Fibroblast of skin of left biceps (primary cell): ENCODE measurements at places on chromosomes 1 and 21.
A peak's percentile ranks its signal among the peaks of the same experiment; 100 is the strongest.

- no peak for DNase-seq
Observed at GRCh38 chr1:204523605-204524215, 7.5 kb downstream of the MDM4 start.

DNA sequence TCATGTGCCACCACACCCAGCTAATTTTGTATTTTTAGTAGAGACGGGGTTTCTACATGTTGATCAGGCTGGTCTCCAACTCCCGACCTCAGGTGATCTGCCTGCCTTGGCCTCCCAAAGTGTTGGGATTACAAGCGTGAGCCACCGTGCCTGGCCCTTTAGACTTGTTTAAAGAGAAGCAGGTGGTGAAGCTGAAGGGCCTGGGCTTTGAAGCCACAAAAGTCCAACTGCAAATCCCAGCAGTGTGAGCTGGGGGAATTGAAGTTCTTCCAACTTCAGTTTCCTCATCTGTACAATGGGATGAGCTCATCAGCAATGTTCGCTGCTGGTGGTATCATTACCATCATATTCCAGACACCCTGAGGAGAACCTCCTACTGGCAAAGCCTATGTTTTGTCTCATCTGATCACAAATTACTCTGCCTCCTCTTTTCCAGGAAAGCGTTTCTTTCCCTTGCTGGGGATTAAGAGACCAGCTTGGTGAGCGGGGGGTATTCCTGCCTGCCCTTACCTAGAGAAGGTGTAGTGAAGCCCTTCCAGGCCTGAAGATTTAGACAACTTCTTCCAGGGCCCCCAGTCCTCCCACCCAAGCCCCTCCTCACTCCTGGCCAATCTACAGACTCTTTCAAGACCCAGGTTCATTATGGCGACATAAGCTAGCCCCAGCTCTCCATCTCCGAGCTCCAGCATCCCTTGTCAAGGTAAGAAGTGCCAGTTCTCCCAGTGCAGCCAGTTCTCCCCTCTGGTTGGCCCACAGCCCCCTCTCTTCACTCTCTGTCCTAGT is 2.4 kb upstream of the SHISA4 start:
- DNase-seq: no peak

- no peak for DNase-seq
Observed at GRCh38 chr1:28885977-28886730, 28.2 kb upstream of the EPB41 start.

DNA sequence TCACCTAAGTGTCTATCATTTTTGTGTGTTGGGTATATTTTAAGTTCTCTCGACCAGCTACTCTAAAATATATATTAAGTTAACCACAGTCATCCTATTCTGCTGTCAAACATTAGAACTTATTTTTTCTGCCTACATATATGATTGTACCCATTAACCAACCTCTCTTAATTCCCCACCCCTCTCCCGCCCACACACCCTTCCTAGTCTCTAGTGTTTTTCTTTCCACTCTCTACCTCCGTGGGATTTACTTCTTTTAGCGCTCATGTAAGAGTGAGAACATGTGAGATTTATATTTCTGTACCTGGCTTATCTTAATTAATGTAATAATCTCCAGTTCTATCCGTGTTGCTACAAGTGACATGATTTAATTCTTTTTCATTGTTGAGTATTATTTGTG is 26.6 kb downstream of the KCNK2 start:
- no peak for DNase-seq

DNA sequence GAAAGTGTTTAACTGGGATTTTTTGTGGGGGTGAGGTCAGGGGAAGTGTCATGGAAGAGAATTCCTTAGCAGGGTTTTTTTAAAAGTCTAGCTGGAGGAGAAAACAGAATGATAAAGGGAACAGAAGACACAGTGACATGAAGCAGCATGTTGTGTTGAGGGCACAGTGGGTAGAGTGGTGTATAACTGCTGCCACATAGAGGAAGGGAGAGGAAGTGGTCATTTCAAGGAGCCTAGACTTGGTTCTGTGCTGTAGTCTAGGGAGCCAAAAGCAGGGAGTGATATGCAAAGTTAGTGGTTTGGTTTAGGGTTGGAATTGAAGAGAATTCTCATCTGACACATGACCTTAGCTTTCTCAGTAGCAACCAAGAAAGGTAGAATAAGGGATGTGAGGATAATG is 10.2 kb downstream of the EEIG2 start:
- DNase-seq: no peak

GRCh38 chr1:211236633-211237320 is 22.4 kb upstream of the RCOR3 start:
- DNase-seq: no peak

- DNase-seq: no peak
Observed at GRCh38 chr1:16101623-16102022, 28.2 kb upstream of the FAM131C start.

DNA sequence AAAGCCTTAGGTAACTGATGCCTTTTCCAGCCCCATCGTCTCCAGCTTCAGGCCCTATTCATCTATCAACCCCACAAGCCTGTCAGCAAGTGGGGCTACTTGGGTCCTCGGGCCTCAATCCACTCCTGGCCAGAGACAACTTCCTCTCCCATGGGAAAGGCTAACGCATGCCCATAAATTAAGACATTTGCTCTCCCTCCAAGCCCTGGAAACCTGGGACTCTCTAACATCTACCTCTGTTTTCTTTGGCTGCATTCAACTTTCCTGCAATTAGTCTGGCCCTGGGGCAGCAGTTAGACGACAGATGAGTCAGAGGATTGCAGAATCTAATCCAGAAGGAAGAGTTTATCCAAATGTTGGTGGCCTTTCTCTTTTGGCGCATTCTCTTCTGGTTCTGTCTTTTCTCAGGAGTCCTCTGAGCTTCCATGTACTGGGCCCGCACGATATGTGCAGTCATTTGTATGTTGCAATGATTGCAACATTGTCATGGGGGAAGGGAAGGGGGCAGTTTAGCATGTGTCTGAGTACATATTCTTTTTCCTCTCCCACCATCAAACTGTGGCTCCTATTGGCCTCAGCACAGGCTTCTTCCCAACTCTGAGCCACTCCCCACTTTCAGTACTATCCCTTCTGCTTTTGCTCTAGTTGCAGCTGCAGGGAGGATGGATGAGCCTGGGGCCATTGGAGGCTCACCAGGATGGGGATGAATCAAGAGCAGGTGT is 54.4 kb downstream of the NAV1 start:
- DNase-seq: peak; percentile 100

DNA sequence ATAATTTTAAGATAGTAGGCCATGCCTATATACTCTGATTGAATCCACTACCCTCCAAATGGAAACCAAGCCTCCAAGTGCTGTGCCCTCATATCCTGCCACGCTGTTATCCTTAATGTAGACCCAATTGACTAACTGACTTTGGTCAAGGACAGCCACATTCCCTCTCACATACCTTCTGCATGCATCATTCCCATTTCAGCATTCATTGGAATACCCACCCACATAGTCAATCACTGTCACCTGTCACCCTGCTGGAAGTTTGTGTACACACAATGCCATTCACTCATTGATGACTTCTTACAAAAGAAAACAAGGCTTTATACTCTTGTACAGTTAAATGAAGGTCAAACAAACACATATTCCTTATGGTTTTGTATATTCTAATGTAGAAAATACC is 221.1 kb upstream of the PBX1 start:
- DNase-seq: no peak
